ENCODE measurements at places on chromosomes 4 and X.

DNA sequence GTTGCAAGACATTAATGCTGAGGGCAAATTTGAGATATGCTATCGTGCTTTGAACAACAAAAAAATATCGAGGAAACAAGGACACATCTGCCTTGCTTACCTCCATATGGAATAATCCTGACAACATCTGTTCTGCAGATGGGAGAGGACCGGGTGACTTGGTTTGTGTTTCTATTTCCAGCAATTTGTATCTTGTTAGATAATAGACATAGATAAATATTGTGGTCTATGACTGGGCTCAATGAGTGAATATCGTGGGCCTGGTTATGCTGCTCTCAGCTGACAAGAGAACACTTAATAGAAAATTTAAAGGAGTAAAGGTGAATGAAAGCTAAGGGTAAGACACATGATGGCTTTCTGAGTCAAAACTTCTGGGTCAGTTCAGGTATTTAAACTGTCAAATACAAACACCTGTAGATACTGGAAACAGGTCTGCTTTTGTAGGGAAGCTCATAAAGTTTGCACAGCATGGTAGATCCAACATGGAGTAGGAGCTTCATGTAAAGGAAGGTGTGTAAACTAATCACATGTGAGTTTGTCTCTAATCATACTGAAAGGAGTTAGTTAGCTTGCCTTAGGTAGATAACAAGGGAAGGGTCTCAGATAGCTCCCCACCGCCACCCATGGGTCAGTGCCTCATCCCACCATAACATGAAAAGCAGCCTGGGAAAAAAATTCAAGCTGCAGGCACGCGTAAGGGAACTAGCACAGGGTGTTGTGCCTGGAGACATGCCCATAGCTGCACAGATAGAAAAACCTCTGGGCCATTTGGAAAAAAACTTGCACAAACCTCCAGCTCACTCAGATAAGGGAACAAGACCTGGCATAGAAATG lies 904.1 kb upstream of the EPHA5 start:
- DNase-seq, result no peak

DNA sequence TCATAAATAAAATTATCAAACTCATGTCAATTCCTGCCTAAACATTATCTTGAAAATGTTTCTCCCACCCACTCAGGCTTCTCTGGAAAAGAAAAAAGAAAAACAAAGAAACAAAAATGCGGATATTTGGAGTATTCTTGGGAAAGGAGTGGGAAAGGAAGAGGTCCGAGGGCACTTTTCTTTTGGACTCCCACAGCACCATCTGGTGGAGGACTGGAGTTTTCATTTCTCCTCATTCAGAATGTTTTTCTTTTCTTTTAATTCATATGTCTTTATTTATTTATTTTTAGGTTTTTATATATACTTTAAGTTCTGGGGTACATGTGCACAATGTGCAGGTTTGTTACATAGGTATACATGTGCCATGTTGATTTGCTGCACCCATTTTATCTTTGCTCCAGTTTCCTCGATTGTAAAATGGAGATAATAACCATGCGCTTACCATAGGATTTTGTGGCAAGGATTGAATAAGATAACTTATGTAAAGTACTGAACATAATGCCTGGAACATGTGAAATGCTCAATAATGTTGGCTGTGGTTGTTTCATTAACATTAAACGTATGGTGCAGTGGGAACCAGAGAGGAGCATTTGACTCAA lies 8.0 kb upstream of the KCNE5 start:
- no peak for DNase-seq

- no peak for DNase-seq
Observed at GRCh38 chr4:154186035-154186434, 305.6 kb downstream of the DCHS2 start.

- DNase-seq, result peak; percentile 21
Observed at GRCh38 chrX:150569155-150569477, 695 bp downstream of the MTM1 start.

DNA sequence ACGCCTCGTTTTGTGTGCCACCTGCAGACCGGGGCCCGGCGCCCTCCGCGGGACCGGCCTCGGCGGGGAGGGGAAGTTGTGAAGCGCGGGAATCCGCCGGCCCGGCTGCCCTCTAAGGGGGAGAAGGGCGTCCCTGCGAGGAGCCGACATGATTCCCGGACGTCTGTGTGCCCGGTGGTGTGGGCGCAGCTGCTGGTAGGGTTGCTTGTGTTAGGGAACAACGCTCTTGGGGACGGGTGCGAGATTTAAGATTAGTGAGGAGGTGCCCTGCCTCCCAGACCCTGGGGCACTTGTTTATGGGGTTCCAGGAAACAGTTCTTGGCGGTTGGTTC lies 627 bp downstream of the CDKN2AIP start:
- DNase-seq, result no peak

GRCh38 chr4:185332575-185333464 lies 62.9 kb downstream of the LRP2BP start:
- DNase-seq, result no peak

DNA sequence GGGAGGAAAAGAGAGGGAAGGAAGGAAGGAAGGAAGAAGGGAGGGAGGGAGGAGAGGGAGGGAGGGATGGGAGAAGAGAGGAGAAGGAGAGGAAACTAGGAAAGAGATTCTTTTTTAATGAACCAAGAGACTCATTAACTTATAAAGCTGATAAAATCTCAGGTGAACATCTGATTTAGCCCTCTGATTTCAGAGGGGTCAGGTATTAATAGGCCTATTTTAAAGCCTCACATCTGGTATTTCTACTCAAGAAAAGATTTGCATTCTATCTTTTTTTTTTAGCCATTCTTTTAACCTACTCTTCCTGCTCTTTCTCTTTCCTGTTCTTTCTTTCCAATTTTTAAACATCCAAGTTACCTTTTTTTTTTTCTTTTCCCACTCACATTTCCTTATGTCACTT lies 103.3 kb upstream of the CPEB2 start:
- DNase-seq, result no peak

DNA sequence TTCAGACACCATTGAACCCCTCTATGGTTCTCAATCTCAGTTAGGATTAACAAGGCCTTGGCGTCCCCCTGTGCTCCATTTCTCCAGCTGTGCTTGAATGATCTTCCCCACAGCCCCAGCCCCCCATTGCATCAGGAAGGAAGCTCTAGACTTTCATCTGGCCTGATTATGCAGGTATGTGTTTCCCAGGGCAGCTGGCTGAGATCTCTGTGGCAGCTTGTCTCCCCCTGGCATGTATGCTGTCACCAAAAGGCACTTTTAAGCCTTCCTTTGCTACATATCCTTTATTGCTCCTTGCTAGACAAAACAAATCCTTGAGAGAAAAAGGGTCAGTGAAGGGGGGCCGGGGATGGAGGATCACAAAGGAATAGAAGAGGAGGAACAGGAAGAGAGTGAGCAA lies 1056.0 kb upstream of the SLIT2 start:
- no peak for DNase-seq

DNA sequence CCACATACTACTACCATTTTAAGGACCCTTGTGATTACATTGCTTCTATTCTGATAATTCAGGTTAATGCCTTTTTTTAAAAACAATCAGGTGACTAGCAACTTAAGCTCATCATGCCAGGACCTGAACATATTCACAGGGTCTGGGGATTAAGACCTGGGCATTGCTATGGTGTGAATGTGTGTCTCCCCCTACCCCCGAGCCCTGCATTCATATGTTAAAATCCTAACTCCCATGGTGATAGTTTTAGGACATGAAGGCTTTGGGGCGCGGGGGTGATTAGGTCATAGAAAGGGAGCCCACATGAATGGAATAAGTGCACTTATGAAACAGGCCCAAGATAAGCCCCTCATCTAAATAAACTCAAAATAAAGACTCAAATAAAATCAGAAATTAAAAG lies 734.4 kb upstream of the PABPC4L start:
- DNase-seq, result no peak

DNA sequence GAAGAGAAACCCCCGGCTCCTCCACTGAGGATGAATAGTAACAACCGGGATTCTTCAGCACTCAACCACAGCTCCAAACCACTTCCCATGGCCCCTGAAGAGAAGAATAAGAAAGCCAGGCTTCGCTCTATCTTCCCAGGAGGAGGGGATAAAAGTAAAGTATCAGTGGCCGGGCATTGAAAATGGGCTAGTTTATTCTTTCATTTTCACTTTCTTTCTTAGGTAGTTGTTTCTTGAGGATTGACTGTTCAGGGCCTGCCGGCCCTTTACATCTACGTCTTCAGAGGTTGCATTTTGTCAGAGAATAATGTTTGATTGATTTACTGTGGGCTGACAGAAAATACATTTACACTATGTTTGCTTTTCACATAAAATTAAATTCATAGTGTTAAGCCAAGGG lies 27.1 kb downstream of the PAK3 start:
- DNase-seq, result no peak

DNA sequence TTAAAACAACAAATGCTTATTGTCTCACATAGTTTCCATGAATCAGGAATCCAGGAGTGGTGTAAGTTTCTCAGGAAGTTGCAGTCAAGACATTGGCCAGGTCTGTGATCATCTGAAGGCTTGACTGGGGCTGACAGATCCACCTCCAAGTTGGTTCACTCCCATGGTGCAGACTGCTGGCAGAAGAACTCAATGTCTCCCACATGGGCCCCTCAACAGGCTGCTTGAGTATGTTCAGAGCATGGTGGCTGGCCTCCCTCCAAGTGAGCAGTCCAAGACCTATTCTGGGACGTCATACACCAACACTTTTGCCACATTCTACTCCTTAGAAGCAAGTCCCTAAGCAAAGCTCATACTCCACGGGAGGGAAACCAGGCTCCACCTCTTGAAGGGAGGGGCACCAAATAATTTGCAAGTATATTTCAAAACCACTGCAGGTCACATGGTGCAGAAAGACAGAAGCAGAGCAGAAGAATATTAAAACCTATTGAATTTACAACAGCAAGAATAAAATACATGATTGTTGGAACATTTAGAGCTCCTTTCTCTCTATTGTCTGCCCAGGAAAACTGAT lies 35.3 kb downstream of the LGI2 start:
- DNase-seq, result no peak

GRCh38 chr4:40547789-40548132 lies 81.9 kb downstream of the RBM47 start:
- no peak for DNase-seq

DNA sequence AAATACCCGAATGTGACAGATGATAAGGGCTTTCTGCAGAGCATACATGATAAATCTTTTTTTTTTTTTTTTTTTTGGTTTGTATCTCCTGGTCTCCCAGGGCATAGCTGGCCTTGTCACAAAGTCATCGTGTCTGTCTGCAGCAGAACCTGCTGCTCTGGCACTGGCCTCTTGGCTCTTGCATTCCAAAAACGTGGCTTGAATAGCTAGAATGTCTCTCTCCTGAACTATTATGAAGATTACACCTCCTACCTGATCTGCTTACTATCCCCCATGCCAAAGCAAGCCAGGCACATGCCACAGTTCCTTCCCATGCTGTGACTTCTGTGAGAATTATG lies 50.4 kb upstream of the SCRG1 start:
- no peak for DNase-seq
